ENCODE measurements at places on chromosomes 7 and 10.

- no peak for DNase-seq
Measured at GRCh38 chr10:79353000-79353406, 5.7 kb downstream of the PPIF start.

GRCh38 chr10:16581202-16581601 is 59.5 kb upstream of the C1QL3 start:
- no peak for DNase-seq

- DNase-seq, result no peak
Measured at GRCh38 chr7:37333075-37333474, 115.6 kb downstream of the ELMO1 start.

- no peak for DNase-seq
Measured at GRCh38 chr7:104156842-104157277, 51.0 kb downstream of the ORC5 start.

- no peak for DNase-seq
Measured at GRCh38 chr7:41885078-41885477, 182.2 kb upstream of the INHBA start.

- no peak for DNase-seq
Measured at GRCh38 chr10:126066456-126066855, 170.1 kb downstream of the FANK1 start.

DNA sequence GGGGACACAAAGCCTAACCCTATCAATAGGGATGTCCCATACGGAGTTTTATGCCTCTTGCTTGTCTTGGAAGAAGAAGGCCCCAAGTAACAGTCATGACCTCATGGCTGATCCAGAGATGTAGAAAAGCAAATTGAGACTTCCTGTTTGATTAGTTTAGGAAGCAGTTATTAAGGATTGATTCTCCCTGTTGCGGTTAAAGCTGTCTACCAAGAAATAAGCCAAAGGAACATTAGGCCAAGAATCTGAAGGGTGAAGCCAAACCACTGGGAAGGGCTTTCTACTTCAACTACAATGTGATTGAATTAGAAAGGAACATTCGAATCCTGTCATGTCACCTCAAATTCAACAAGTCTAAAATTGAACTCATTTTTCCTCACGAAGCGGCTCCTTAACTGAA is 60.5 kb upstream of the AGBL3 start:
- DNase-seq, result no peak

GRCh38 chr10:78871796-78872195 is 197.0 kb upstream of the ZMIZ1 start:
- no peak for DNase-seq

GRCh38 chr7:44150466-44150832 is 9.3 kb upstream of the MYL7 start:
- DNase-seq, result no peak

DNA sequence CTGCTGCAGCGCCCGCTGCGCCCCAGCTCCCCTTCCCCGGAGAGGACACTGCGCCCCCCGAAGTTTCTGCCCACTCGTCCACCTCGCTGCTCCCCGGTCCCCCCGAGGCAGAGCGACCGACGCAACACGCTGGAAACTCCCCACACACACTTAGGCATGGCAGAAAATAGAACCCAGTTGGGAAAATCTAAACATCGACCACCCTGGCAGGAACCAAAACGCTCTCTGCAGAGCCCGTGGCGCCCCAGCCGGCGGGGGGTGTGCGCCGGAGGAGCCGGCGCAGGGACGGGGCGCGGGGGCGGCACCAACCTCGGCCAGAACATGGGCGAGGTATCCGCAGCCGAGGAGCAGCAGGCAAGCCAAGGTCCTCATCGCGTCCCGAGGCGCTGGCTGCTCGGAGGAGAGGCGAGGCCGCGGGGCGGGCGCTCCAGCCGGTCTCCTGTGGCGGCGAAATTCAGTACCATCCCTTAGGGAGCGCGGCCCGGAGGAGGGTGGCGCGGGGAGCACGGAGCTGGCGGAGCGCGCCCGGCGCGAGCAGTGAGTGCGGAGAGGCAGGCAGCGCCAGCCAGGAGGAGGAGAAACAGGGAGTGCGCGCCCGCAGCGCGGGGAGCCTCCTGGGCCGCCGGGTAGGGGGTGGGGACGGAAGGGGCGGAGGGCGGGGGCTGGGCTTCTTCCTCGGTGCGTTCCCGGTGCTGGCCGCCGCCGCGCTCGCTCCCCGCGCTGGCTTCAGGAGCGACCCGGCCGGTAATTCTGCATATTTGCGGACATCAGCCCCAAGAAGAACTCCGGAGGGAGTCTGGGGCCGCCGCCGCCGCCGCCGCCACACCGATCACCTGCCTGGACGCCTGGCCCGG is 789 bp downstream of the PDGFA start:
- DNase-seq, result no peak

DNA sequence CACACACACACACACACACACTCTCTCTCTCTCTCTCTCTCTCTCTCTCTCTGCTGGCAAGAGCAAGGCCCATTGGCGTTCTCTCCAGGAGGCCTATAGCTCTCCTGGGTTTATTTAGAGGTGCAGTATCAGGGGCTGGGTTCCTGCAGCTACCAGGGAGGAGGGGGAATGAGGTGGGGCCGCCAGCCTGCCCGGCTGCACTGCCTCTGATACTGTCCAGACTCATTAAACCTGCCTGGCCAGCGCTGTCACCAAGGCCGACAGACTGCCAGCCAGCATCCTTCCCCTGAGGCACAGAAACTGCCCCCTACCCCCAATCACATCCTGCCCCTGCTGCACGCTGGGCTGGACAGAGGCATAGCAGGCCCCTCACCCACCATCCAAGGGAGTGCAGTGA is 4.3 kb downstream of the PRRT4 start:
- no peak for DNase-seq

DNA sequence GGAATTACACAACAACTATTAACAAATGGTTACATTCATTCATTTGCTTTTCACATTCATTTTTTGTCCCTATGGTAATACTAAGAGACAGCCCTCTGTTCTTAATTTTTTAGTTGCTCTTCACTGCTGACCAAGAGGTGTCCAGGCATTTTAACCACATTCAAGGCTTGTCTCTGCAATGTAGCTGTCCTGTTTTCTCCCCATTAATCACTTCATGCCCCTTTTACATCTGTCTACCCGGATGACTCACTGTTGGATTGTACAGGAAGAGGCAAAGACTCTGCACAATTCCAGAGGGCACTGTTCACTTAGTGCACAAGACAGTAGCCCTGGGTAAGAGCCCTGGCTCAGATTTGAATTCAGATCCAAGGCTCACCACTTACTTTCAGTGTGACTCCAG is 168.5 kb downstream of the NOC3L start:
- no peak for DNase-seq

GRCh38 chr7:141511316-141511675 is 39.9 kb upstream of the AGK start:
- no peak for DNase-seq

GRCh38 chr10:122087436-122087835 is 98.5 kb downstream of the TACC2 start:
- DNase-seq, result no peak

DNA sequence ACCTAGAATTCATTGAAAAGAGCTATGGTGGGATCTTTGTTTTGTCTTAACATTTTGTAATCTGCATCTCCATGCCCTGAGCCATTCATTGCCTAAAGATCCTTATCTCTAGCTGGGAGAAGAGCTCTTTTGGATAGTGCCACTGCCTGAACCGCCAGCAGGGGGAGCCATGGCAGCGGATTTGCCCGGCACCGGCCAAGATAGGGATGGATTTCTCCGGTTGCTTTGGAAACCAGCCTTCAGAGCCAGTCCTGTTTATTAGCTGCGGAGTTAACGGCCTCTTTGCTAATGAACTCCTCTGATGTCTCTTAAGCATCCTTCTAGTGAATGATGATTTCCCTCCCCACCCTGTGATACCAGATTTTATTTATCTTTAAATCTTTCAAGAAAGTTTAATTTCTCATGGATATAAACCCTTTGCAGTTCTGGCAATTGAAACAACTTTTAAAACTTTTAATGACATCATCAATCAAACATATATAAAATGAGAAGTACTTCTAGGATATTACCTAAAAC is 58.2 kb upstream of the LYZL2 start:
- peak; percentile 13 for DNase-seq

- DNase-seq, result no peak
Measured at GRCh38 chr7:47782022-47782421, 166.2 kb downstream of the PKD1L1 start.

- no peak for DNase-seq
Measured at GRCh38 chr10:97399843-97400545, 1.1 kb downstream of the RRP12 start.

DNA sequence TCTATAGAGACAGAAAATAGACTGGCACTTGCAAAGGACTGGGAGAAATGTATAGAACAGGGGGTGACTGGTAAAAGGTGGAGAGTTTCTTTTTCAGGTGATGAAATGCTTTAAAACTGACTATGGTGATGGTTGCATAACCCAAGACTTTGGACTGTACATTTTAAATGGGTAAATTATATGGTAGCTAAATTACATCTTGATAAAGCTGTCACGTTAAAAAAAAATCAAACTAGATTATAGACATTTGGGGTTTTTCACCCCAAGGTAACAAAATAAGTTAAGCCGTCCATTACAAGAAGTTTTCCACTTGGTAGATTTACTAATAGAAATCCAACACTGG is 24.0 kb downstream of the TMEM209 start:
- DNase-seq, result no peak

- DNase-seq, result no peak
Measured at GRCh38 chr10:59587756-59588140, 121.9 kb downstream of the SLC16A9 start.
